ENCODE measurements at places on chromosomes 6 and 20.
A peak's percentile ranks its signal among the peaks of the same experiment; 100 is the strongest.

DNA sequence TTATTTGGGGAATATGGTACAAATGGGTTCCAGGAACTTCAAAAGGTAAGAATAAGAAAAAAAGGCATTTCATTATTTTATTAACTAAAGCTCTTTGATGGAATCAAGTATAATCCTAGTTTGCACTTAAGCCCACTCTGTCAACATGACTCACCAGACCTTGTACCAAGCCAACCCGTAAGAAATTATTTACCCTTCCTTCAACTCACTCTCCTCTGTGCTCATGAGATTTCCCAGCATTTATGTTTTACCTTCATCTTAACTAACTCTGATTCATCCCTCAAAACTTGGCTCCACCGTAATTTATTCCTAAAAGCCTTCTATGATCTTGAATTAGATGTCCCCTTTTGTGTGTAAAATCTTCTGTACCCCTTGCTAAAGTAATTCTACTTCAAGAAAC lies 308.7 kb downstream of the PKHD1 start:
- no peak for DNase-seq

GRCh38 chr6:89483111-89483720 lies 50.3 kb downstream of the ANKRD6 start:
- no peak for DNase-seq

GRCh38 chr6:44833248-44833647 lies 445.7 kb downstream of the CDC5L start:
- DNase-seq: no peak

GRCh38 chr6:93318121-93318520 lies 101.2 kb downstream of the EPHA7 start:
- DNase-seq: no peak

DNA sequence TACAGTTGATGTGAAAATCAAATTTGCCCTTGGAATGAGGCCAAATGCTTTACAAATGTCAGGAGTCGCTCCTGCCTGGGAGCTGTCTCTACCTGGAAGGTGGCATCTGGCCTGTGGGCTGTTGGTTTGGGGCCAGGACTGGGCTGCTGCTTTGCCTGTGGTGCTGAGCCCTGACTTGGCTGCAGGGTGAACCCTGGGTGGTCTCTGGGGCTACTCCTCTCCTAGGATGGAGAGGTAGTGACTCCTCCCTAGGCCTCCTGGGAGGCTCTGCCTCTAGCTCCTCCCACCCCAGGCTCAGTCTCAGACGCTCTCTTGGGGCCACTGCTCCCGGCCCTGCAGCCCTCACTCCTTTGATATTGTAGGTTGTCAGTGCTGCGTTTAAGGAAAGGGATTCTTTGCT lies 47.5 kb downstream of the EFCAB8 start:
- no peak for DNase-seq

DNA sequence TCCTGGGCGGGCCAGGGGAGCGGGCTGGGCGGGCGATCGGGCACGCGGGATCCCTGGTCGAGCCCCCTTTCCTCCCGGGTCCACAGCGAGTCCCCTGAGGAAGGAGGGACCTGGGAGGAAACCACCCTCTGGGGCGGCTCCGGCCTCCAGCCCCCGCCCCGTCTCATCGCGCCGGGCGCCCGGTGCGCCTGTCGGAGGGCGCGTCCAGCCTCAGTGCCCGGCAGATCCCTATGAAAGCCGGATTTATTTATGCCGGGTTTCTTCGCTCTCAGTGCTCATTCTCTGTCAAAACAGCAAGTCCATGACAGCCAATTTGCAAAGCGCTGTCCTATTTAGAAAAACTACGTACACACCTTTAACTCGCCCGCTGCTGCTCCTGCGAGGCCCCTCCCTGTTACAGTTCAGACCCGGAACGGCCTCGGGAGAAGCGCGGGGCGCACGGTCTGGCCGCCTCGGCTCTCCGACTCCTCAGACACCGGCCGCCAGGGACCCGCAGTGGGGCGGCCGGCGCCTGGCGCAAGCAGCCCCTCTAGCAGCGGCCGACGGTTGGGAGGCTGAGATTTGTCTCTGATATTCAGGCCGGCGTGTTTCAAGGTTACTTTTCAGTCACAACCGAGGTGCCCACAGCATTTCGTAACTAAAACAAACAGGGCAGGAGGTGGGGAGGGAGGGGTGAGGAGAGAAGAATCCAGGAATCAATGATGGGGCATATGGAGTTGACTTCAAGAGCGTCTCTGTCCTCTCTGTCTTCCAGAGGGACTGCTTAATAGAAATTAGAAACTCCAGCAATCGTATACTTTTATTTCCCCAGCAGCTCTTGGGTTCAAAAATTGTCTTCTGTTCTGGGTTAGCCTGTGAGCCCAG lies 782 bp upstream of the FOXA2 start:
- DNase-seq: peak; percentile 39

GRCh38 chr6:37731888-37732287 lies 34.2 kb upstream of the MDGA1 start:
- DNase-seq: no peak

DNA sequence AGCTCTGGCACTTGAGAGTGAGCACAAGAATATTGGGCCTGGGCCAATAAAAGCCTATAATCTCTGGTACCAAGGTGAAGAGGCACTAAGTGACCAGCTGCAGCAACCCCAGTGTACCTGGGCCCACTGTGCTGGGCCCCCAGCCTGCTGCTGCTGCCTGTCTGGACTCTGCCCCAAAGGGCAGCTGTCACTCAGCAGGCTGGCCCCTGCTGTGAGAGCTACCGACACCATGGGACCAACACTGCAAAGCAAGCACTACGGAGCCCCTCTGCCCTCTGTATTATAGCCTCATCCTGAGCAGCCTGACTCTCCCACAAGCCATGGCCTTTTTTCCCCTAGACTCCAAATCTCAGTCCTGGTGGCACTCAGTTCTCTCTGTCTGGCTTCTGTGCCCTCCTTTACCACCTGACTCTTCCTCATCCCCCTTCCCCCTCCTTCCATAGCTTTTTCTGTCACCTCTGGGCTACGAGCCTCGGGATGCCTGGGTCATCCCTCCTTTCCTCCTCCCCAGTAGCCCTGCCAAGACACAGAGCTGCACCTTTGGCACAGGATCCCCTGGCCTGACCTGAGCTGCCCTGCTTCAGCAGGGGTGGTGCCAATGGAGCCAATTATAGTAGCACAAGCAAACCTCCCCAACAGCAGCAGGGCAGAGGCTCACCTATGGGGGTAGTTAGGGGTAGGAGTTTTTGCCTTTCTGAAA lies 14.2 kb downstream of the RRP36 start:
- no peak for DNase-seq

- no peak for DNase-seq
Observed at GRCh38 chr6:62942000-62942399, 269.3 kb upstream of the FKBP1C start.

- DNase-seq: no peak
Observed at GRCh38 chr20:64116541-64117431, 9.4 kb upstream of the NPBWR2 start.

DNA sequence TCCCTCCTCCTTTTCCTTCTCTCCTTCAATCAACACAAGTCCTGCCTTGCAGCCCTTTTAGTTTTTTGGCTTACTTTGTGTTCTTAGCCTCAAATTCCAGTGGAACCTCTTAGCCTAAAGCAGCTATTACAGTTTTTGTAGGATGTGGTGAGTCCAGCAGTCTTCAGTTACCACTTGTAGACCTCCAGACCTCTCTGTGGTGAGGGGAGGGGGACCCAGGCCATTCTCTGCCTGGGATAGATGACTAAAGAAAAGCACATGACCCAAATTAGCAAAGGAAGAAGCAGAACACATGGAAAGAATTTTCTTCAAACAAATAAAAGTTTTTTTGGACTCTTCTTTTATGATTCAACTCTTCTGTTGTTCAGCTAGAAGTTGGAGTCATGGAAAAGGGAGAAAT lies 246.5 kb downstream of the HAO1 start:
- no peak for DNase-seq

DNA sequence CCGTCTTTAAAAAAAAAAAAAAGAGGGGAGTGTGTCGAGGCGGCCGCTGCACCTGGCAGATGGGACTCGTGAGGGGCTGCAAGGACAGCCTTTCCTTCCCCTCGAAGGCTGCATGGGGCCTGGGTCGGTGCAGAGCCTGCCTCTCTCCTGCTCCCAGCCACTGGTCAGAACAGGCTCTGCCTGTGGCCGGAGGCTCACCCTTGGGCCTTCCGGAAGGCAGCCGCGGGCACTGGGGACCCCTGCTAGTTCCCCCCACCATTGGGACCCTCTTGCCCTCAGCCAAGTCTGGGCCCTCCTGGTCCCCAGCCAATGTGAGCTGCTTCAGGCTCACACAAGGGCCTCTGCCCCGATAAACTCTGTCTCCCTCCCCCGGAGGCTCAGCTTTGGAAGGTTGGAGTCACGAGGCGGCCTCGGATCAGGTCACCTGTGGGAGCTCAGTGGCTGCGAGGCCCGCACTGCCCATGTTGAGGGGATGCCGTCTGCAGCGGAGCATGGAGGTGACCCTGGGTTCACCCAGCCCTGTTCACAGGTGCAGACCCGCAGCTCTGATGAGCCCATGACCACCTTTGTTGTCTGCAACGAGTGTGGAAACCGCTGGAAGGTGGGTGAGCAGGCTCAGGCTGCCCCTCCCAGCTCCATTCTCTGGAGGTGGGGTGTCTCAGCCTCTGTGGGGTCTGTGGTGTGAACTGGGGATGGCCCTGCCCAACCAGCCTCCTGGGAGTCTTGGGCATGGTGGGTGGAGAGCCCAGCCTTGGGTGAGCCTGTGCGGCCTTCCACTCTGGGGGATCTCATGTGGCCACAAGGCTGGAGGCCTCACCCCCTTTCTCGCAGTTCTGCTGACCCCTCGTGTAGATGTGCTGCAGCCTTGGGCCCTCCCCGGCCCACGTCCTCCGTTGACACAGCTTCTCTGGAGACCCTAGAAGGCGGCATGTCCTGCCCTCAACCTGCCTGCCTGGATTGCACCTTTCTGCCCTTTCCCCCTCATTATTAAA lies 7.7 kb downstream of the RGS19 start:
- no peak for DNase-seq

- DNase-seq: peak; percentile 83
Observed at GRCh38 chr6:87731818-87732661, 30.0 kb upstream of the AKIRIN2 start.

DNA sequence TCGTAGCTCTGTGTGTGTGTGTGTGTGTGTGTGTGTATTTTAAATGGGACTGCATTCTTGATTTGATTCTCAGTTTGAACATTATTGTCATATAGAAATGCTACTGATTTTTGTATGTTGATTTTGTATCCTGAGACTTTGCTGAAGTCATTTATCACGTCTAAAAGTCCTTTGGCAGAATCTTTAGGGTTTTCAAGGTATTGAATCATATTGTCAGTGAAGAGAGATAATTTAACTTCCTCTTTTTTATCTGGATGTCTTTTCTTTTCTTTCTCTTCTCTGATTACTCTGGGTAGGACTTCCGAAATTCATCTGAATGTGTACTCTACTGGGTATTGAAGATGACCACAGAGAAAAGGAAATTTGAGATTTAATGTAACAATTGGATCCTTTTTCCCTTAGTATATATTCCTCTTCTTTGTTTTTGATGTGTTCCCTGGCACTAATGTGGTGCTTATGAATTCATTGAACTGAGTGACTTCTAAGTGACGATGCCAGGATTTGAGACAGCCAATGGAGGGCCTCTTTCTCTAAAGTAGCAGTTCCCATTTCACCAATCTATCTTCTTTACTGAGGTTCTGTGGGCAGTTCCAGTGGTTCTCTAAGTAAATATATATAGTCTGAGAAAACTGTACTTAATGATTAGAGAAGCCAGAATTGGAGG lies 47.6 kb downstream of the TNFAIP3 start:
- DNase-seq: no peak

DNA sequence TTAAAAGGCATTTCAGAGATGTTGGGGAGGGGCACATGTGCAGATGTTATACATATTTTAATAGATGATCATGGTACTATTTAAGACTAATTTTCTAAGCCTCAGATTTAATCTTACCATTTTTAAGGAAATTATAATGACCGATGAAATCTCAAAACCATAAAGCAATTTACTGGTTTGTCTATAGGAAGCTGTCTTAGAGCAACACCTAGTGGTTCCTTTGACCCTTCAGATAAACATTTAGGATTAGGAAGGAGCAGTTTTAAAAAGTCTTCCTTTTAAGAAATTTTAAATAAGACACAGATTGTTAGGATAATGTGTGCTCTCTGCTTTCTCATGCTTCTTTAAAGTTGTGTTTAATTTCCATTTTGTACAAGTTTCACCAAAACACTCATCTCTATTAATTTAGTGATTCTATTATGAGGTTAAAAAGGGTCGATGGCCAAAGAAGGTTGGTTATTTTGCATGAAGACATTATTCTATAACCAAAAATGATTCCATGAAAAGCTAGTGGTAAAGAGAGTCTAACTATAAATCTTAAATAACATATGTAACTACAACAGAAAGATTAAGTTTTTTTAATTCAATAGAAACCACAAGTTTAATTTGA lies 376.4 kb downstream of the HACE1 start:
- peak; percentile 5 for DNase-seq

GRCh38 chr6:133132466-133132971 lies 108.6 kb upstream of the EYA4 start:
- no peak for DNase-seq
